ENCODE measurements at places on chromosomes 4 and X.

DNA sequence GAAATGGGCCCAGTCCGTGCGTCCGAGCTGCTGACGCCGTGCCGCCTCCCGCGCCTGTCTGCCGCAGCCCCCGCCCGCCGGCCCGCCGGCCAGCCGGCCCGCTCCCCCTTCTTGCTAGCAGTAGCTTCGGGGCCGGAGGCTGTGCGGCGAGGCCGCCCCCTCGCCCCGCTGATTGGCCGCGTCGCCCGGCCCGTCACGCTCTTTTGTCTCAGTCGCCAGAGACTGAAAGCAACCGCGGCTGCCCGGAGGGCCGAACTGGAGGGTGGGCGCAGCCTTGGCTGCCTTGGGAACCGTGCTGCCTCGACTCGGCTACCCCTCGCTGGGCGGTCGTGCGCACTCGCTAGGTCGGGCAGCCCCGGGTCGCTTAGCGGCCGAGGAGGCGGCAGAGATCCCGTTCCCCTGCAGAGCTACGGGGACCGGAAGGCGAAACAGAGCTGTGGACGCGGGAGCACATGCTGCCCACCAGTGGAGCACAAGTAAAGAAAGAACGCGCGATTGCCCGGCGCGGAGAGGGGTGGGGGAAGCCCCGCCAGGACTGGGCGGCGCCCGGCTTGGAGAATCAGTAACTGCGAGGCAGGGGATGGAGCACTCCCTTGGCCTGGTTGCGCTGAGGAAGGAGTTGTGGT, at the start of gene ZCCHC18:
ZCCHC18 (plus strand) TSS at position 198 of the 626 bp plus-strand sequence. CDS start 1,589 bp downstream, outside the sequence.
- DNase-seq, result peak; percentile 72

DNA sequence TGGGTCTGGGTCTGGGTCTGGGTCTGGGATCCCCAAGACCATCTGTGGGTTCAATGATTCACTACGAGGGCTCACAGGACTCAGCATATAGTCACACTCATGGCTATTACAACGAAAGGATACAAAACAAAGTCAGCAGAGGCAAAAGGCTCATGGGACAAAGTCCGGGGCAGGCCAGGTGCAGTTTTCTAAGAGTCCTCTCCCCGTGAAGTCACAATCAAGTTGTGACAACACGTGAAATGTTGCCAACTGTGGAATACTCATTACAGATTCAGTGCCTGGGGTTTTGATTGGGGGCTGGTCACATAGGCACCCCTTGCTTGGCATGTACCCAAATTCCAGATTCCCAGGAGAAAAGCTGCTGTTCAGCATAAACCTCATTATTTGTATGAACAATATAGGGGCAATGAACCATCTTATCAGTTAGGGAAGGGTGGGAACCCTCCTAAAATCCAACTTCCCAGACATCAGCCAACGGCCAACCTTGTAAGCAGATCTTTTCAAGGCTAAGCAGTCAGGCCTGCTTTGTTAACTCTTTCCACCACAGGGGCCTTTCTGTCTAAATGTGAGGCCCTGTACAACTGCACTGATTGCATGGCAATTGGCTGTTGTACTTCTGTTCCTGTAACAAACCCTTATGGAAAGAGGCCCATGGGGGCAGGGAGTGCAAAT, 58.2 kb upstream of the DIPK2B start:
- DNase-seq, result no peak

DNA sequence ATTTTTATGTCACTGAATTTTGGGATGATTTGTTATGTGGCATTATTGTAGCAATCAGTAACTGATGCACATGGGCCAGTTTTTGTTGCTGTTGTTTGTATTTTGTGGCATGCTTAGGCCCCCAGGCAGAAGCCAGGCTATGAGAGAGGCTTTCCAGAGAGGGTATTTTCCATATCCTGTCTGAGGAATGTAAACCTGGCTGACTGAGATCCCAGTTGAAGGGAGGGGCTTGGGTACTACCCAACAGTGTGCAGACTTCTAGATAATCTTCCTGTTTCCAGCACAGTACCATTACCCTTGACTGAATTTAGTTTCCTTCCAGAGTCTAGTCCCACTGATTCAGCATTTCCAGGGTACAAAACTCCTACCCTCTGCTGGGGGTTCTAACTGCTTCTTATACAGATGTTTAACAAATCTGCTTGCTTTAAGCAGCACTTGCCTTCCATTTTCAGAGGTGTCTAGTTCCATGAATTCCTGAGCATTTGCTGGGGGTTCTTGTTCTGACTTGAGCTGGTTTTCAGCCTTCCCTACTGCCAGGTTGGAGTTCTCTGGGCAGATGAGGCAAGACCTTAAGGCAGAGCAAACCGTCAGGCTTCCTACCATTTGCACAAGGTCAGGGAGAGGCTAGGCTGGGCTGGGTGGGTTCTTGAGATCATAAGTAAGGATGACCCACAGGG, 104.7 kb upstream of the EGFL6 start:
- DNase-seq, result no peak

- peak; percentile 59 for DNase-seq
These were observed 772 bp downstream of the CYP4V2 start for GRCh38 chr4:186192066-186192612.

- no peak for DNase-seq
These were observed 13.2 kb downstream of the TAPT1 start for GRCh38 chr4:16213121-16213520.

DNA sequence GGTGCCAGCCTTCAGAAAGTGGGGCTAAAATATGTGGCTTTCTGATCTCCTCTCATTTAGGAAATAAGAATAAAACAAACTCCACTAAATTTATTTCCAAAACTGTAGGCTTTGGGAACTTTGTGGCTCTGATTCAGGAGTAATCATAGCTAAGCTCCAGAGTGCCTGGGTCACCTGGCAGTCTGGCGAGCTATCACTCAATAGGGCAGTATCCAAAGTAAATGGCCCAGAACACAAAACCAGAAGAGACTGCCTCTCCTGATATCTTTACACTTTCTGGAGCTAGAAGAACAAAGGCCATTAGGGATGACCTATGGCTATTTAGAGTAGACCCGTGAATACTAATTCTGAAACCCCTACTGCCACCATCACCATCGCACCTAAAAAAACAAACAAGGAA, 17.0 kb upstream of the PPARGC1A start:
- no peak for DNase-seq

DNA sequence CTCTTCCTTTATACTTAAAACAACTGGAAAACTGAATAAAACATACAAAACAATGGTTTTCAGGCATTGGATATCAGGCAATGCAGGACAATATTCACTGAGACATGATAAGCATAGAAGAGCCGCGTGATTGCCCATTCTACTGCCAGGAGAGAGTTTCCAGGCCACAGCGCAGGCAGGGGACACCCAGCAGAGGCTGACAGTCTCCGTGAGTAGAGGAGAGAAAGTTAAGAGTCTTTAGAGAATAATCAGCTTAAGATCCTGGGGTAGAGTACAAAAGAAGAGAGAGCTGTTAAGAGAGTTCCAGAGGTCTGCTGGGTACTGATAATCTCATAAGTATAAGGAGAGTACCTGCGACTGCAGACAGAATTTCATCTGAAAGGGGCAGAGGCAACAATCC, 18.4 kb upstream of the FRAS1 start:
- no peak for DNase-seq

DNA sequence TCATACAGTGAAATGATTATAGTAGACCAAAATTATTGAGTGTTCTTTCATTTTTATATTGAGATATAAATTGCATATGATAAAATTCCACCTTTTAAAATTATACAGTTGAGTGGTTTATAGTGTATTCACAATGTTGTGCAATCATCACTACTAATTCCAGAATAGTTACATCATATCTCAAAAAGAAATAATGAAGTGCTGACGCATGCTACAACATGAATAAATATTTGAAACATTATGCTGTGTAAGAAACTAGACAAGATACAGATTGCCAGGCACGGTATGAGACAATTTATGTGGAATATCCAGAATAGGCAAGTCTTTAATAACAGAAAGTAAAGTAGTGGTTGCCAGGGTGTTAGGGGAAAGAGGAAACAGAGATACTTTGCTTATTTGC, 871.7 kb downstream of the FAM133A start:
- no peak for DNase-seq

- peak; percentile 28 for DNase-seq
These were observed 607.4 kb upstream of the FAM241A start for GRCh38 chr4:111537871-111538270.

DNA sequence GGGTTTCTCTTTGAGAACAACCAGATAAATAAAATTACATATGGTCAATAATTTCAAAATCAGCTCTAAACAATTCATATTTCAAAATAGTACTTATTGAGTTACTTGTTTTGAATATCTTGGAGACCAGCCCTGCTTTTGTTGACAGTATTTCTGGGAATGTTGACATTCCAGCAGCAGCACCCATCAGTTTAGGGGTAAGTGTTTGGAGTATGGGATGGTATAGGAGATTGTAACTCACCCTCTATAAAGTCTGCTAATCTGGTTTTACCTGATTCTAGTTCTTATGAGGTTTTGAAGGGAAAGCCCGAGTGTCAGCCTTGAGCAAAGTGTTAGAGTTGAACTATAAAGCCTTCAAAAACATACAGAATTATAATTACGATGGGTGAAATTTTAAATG, 139.2 kb upstream of the ANKRD50 start:
- DNase-seq, result no peak

DNA sequence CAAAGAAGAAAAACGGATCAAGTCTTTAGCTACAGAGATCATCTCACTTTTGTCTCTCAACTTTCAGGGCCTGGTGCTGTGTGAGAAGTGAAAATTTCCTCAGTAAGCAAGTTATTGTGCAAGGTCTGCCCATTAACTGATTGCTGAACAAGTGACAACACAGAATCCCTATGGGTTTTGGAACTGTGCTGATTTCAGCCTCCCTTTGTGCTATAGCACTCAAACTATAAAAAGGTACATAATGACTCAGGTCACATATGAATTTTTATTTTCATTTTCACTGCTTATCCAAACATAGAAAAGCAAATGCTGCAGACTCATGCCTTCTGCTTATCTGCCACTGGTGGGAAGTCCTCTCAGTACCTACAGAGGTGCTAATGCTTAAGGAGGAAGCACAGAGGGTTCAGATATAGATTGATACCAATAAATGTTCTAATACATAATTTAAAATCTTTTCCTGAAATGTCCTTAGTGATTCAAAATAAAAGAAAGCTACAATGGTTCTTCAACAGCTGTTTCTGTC, 576.2 kb upstream of the CT83 start:
- no peak for DNase-seq

DNA sequence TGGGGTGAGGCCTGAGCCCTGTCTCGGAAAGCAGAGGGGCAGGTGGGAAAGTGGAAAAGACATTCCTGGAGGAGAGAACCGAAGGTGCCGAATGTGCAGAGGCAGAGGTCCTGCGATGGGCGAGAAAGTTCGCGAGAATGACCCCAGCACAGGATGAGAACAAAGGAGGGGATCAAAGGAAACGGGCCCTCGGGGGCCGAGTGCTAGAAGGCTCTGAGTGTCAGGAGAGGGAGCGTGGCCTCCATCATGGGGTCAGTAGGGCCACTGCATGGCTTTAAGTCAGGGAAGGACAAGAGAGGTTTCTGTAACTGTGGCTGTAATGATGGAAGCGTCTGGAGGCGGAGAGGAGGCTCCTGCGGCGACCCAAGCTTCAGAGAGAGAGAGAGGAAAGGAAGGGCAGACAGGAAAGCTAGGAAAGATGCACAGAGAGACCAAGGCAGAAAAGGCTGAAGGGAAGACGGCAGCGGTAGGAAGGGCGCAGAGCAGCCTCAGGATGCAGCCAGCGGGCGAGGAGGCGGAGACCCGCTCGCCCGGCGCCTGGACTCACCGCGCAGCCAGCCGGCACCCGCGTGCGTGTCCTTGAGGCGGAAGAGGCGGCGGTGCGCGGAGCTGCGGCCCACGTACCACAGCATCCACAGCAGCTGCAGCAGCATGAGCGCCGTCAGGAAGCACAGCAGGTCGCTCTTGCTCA, 669 bp downstream of the OTOP1 start:
- DNase-seq, result no peak

- no peak for DNase-seq
These were observed 14.4 kb downstream of the CCDC110 start for GRCh38 chr4:185457136-185457535.

DNA sequence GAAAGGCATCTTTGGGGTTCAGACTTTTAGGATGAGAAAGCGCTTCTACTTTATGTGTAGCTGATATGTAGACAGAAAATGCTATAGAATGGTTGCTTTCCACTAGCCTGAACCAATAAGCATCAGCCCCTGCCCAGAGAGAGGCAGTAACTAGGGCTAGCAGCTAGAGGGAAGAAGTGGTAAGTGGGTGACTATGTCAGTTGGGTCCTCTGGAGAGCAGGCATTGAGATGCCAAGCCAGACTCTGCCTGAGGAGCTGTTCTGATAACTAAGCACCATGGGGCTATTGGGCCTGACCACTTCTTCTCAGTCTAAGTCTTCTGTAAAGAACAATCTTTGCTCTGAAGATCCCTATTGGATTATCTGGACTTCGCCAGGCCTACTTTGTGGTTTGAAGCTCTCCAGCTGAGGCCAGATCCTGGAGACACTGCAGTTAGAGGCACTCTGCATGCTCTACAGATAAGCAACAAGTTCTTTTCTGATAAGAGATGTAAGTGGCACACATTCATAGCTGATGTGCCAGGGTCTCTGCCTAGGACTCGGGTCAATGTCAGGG, 146.1 kb downstream of the RBM46 start:
- no peak for DNase-seq

DNA sequence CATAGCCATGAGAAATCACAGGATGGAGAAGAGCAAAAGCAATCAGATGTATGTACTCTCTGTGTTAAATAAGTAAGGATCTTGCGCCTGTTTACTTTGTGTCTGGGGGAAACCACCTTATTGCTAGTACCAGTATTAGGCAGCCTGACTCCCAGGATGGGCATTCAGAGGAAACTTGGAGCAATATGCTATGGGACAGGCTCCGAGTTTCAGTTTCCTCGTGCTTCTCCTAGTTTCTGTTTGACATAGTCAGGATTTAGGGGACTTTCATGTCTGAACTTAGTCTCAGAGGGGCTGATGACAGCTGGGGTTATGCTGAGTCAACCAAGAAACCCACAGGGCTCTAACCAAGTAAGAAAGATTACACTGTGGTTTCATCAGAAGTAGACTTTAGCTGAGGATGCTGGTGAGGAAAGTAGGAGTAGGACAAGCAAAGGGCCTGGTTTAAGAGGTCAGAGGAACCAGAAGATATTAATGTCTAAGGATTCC, 13.5 kb downstream of the NSUN7 start:
- DNase-seq, result peak; percentile 48

DNA sequence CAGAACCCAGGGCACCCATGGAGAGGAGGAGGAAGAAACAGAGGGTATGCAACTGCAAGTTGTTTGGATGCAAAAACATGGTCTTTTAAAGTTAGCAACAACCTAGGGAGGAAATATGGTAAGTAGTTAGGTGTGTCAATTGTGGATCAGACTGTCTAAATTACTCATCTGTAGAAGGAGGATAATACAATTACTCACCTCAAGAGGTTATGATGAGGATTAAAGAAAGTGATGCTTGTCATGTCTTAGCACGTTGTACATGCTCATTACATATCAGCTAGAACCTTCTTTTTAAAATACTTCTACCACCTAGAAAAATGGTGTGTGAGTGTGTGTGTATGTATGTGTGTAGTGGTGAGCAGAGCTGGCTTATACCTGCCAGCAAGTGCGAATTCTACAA, 2.3 kb upstream of the C1QTNF7 start:
- no peak for DNase-seq

GRCh38 chr4:23884261-23884660, 5.6 kb downstream of the PPARGC1A start:
- no peak for DNase-seq
